A549 treated with DMSO at 1 μM for 4 hours (cell line): ENCODE measurements at places on chromosomes 7 and 10. TPM values are rescaled to one million over a fixed set of nuclear protein-coding genes. Genes with fewer than 3 reads are reported as not detected.

The NRP1 gene
- 82.5 to 109 TPM (median 106 TPM) in 5 replicates for total RNA-seq

The TIAL1 gene
- total RNA-seq: 96.1 to 104 TPM (median 98.6 TPM) in 5 replicates

The SLC26A4 gene
- total RNA-seq: 0.05 to 0.12 TPM (median 0.06 TPM) in 5 replicates

The NPY4R gene
- total RNA-seq: 35.0 to 49.7 TPM (median 43.3 TPM) in 5 replicates

The CYP26A1 gene
- 2.5 to 3.8 TPM (median 3.0 TPM) in 5 replicates for total RNA-seq

The MOSPD3 gene
- 17.2 to 20.3 TPM (median 18.1 TPM) in 5 replicates for total RNA-seq
